Fibroblast of skin of right quadriceps (primary cell): ENCODE measurements at places on chromosomes 5 and 9.

- no peak for DNase-seq
Observed at GRCh38 chr9:128947277-128947526, 201 bp downstream of the DOLK start.

- no peak for DNase-seq
Observed at GRCh38 chr5:43606351-43606750, 3.4 kb downstream of the NNT start.

DNA sequence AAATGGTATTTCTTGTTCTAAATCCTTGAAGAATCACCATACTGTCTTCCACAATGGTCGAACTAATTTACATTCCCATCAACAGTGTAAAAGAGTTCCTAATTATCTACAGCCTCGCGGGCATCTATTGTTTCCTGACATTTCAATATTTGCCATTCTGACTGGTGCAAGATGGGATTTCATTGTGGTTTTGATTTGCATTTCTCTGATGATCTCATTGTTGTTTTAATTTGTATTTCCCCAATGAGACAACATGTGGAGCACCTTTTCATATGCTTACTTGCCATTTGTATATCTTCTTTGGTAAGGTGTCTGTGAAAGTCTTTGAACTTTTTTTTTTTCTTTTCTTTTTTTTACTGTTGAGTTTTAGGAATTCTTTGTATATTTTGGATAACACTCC, 473.6 kb downstream of the KCTD16 start:
- DNase-seq, result no peak

DNA sequence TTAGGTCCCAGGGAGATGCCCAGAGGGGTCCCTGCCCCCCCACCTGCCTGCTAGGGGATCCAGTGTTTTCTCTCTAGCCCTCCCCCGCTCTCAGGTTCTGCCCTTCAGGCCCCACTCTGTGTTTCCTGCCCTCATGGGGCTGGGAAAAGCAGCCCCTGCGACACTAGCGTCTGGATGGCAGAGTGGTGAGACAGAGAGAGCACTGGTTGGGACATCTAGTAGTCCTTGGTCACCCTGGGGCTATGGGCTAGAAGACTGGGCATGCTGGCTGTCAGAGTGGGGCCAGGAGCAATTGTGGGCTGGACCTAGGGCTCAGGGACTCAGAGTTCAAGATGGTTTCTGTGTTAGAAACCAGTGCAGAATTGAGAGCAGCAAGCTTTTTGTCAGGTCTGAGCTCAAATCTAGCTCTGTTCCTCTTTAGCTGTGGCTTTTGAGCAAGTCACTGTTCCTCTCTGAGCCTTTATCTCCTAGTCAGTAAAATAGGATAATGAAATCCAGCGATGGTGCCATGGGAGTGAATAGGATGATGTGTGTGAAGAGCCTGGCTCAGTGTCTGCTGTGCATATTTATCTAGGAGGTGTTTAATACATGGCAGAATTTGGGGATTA, 39.0 kb downstream of the RGS3 start:
- no peak for DNase-seq

DNA sequence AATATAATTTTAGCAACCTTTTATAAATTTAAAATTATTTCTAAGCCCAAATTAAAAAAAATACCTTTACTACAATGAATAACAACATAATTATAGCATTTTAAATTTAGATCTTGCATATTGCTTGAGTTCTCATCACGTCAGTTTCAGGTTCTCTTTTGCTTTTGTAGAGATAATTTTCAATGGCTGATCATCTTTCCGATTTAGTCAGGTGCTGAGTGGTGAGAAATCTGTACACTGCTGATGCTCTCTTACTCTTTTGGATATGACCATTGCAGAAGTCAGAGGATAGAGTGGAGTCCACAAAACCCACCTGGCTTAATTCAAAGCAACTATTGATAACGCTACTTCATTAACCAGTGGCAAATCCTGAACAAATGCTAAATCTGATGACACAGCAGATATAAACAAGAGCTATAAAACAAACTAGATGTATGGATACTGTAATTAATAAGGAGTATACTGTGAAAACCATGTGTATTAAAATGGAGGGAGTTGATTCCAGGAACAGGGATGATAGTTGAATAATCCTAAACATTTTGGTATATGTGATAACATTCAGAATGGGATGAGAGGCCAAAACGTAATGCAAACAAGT, 394.8 kb downstream of the CSNK1G3 start:
- DNase-seq, result no peak

DNA sequence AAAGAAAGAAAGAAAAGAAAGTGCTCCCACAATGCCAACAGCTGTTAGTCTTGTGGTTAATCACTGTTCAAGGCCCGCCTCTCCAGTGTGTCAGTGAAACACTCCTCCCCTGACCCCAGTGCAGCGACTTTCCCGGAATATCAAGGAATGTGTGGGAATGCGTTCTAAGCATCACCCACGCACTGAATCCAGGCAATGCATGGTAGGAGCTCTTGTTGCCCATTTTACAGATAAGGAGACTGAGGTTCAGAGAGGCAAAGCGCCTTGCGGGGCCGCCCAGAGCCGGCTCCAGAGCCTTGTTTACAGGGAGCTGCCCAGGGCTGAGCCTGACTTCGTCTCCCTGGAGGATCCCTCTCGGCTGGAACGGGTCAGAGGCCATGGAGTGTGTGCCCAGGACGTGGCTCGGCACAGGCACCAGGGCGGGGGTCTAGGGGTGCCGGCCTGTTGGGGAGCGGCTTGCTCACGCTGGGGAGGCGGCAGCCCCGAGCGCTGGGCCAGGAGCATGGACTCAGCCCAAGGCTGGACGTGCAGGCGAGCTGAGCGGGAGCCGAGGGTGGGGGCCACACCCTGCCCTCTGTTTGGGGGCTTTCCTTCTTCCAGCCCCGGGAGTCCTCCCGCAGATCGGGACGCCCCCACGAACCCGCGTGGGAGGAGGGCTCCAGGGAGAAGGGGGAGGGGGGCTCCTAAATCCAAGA, 823 bp downstream of the ST6GALNAC6 start:
- DNase-seq, result peak; percentile 90

- DNase-seq, result peak; percentile 63
Observed at GRCh38 chr5:137218471-137218870, 280.7 kb downstream of the SPOCK1 start.

GRCh38 chr9:36144309-36145232, 8.0 kb downstream of the GLIPR2 start:
- no peak for DNase-seq

DNA sequence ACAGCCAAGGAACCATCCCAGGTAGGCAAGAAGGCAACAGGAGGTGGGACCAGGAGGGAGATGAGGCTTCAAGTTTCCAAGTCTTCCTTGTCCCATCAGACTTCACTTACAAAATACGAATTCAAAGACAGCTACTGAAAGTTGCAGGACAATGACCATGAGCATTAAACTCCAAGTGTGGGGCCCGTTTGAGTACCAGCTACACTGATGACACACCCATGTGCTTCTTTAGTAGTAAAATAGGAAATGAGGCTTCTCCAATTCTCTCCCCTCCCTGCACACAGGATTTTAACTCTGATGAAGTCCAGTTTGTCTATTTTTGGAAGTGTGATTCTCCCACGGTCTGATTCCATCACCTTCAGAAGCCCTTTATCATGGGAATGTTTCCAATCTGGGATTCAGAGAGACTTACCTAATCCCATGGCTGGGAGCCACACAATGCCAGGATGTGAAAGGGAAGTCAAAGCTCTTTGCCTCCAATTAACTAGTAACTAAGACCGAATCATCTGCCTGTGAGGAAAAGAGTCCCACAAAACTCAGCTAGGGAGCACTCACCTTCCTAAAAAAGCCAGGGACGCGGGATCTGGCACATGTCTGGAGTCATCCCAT, 222.8 kb upstream of the MSX2 start:
- DNase-seq, result peak; percentile 34

DNA sequence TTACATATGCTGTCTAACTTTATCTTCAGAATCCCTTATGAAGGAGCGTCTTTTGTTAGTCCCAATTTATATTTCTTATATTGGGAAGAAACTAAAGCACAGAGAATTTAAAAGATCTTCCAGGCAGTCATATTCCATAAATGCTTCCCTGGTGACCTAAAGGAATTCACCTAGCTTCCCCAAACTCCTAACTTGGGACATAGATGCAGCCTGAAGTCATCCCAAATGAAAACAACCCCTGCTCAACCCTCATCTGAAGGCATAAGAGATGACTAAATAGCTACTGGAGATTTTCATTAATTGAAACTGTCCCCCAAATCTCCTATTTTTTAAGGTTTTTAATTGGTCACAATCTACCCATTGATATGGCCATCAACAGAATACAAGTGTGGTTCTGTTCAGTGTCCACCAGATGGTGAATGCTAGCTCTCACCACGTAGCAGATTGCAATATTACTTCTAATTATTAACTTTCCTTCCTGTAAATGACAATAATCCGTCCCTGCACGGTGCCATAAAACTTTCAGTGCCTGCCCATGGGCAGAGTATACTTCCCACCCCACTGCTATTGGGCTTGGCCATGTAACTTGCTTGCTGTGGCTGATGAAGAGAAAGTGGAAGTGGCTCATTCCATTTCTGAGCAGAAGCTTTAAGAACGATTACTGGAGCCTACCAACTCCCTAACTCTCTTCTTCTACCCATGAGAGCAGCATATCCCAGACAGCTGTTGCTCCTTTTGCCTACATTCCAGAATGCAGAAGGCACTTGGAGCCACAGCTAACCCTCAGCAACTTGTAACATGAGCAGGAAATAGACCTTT, 18.7 kb downstream of the PRUNE2 start:
- DNase-seq, result peak; percentile 12

- peak; percentile 50 for DNase-seq
Observed at GRCh38 chr5:128252756-128253155, 169.2 kb downstream of the SLC12A2 start.

DNA sequence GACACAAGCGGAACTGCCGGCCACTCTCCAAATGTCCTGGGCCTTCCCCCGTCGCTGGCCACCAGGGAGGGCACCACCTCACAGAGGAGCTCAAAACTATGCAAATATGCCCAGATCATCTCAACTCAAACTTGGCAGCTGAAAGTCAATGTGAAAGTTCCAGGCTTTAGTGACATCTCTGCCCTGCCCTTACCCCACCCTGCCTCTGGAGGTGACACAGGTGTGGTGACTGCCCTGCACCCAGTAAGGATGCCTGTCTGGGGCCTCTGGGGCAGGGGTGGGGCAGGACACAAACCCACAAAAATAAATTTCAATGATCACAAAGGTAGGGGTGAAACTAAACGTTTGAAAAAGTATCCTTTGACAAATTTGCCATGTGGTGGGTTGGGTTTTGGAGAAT, 213.4 kb downstream of the HSPA4 start:
- no peak for DNase-seq

DNA sequence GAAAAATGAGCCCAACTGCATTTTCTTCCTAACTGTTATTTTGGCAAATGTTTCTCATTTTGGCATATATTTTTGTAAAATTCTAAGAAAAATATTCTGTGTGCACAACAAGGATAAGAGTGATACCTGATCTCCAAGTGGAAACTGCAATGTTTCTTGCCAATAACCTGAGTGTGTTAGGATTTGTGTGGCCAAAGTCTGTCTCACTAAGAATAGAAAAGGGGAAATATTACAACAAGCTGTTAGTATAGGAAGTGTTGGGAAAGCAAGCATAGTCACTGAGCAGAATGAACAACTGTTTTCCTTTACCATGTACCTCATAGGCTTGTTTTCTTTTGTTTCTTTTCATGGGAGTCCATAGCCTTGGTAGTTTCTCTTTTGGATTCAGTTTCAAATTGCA, 624.2 kb downstream of the MTRR start:
- no peak for DNase-seq

DNA sequence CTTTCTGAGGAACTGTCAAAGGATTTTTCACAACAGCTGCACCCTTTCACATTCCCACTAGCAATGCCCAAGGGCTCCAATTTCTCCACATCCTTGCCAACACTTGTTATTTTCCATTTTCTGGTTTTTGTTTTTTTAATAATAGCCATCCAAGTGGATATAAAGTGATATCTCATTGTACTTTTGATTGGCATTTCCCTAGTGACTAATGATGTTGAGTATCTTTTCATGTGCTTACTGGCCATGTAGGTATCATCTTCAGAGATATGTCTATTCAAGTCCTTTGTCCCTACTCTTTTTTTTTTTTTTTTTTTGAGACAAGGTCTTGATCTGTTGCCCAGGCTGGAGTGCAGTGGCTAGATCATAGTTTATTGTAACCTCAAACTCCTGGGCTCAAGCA, 115.8 kb upstream of the HAND1 start:
- DNase-seq, result no peak

- DNase-seq, result no peak
Observed at GRCh38 chr5:36153298-36153677, 1.4 kb downstream of the SKP2 start.

DNA sequence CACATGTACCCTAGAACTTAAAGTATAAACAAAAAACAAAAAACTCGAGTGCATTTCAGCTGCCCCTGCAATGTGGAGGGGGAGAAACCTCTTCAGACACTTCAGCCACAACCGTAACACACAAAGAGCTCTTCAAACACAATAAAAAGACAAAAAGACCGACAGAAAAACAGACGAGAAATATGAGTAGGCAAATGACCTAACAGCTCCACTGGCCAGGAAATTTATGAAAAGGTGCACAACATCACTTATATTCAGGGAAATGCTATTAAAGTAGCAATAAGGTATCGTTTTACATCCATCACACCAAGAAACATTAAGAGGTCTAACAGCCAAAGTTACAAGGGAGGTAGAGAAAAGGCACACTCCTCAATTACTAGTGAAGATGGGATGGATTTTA, 6.2 kb downstream of the ZBED3 start:
- DNase-seq, result no peak

DNA sequence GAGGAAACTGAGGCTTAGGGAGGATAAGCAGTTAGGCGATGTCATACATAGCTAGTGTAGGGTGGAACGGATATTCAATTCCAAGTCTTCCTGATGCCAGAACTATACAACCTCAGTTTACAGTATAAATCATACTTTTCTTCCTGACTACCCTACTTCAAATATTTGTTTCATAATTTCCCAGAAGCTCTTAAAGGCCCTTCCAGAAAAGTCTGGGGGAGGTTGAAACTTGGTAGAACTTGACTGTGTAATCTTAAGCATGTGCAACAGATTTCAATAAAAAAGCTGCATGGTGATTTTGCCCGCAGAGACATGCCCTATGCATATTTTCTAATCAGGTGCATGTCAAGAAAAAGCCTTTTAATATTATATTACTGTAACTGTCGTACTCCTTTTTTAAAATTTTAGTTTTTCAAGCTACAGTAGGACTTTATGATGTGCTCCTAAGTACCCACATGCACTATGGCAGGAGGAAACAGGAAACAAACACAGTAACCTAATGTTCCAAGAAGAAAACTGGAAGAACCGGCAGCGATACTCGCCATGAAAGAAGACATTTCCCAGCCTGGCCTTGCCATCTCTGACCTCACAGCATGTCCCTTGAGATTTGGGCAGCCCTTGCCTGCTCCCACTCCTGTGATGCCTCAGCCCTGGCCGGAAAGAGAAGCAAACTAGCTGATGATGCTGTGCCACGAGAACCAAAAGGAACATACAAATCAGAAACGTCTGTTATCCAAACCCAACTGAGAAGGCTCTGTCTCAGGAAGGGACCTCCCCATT, 266.0 kb downstream of the EFNA5 start:
- no peak for DNase-seq

GRCh38 chr9:129962889-129963703, 79.9 kb downstream of the FNBP1 start:
- peak; percentile 50 for DNase-seq

GRCh38 chr5:180142021-180142765, 66.8 kb downstream of the RASGEF1C start:
- no peak for DNase-seq

GRCh38 chr5:61563401-61563800, 231.3 kb downstream of the ZSWIM6 start:
- no peak for DNase-seq
